ENCODE measurements at places on chromosomes 6 and 20. TPM values are rescaled to one million over a fixed set of nuclear protein-coding genes. Genes with fewer than 3 reads are reported as not detected.

CAP2 gene
- 10.4 TPM for total RNA-seq

GHRH gene
- total RNA-seq, result not detected

MYBL2 gene
- 71.1 TPM for total RNA-seq

OR2B6 gene
- not detected for total RNA-seq

ESF1 gene
- 9.9 TPM for total RNA-seq

SUN5 gene
- total RNA-seq, result not detected

SLC18B1 gene
- total RNA-seq, result 11.8 TPM

CYP39A1 gene
- 4.3 TPM for total RNA-seq

MEI4 gene
- not detected for total RNA-seq

ZNF334 gene
- total RNA-seq, result 1.6 TPM

CST1 gene
- not detected for total RNA-seq

SCGN gene
- total RNA-seq, result 4.6 TPM

TMEM244 gene
- not detected for total RNA-seq

CTAGE9 gene
- total RNA-seq, result not detected

RHAG gene
- 0.54 TPM for total RNA-seq

LAMA5 gene
- 35.5 TPM for total RNA-seq

RBPJL gene
- total RNA-seq, result 0.74 TPM

SLPI gene
- 109 TPM for total RNA-seq

PPP1R3D gene
- 6.3 TPM for total RNA-seq

CGAS gene
- 4.1 TPM for total RNA-seq

BICRAL gene
- 11.5 TPM for total RNA-seq

TBXT gene
- not detected for total RNA-seq

SERPINB6 gene
- total RNA-seq, result 139 TPM

CDH26 gene
- total RNA-seq, result 0.27 TPM

KCNK16 gene
- total RNA-seq, result not detected

CGA gene
- total RNA-seq, result not detected

MCCD1 gene
- total RNA-seq, result not detected

FBXO30 gene
- 5.4 TPM for total RNA-seq

LY6G6C gene
- 2.3 TPM for total RNA-seq

TBC1D22B gene
- 13.3 TPM for total RNA-seq

ADGRF5 gene
- total RNA-seq, result 3.3 TPM

LY6G6F gene
- total RNA-seq, result not detected

CYP21A2 gene
- total RNA-seq, result not detected

ARMC2 gene
- 1.9 TPM for total RNA-seq

PLCB4 gene
- total RNA-seq, result 39.5 TPM

OR2H2 gene
- total RNA-seq, result not detected

PPARD gene
- total RNA-seq, result 38.1 TPM

TNF gene
- 1.4 TPM for total RNA-seq

XKR7 gene
- 0.16 TPM for total RNA-seq

RIPOR3 gene
- 2.9 TPM for total RNA-seq

REM1 gene
- total RNA-seq, result 0.32 TPM

PRND gene
- total RNA-seq, result not detected

KCNQ5 gene
- 0.56 TPM for total RNA-seq

TAGAP gene
- 1.1 TPM for total RNA-seq

OVOL2 gene
- total RNA-seq, result 13.5 TPM

Data from colonic mucosa (tissue), 4 donors.